ENCODE measurements at places on chromosomes 3 and 15.

DNA sequence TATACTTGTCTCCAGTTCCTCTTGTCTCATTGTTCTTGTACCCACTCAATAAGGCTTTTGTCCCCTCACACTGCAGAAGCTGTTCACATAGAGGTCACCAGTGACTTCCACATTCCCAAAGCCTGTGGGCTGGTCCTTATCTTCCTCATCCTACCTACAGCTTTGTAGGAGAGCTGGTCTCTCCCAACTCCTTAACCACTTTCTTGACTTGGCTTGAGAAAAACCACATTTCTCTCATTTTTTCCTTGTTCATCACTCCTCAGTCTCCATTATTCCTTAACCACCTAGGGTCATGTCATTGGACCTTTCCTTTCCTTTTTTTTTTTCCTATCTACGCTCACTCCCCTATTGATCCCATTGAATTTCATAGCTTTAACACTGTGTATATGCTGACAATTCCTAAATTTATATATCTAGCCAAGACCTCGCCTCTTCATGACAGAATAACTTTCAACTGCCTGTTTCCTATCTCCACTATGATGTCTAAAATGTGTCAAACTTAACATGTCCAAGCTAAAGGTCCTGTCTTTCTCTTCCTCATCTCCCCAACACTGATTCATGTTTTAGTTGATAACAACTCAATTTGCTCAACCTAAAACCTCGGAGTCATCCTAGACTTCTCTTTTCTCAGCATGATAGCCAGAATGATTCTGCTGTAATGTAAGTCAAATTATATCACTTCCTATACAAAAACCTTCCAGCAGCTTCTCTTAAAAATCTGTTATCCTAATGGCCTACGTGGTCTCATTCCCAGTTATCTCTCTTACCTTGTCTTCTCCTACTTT lies 49.5 kb downstream of the CEP63 start:
- no peak for DNase-seq

DNA sequence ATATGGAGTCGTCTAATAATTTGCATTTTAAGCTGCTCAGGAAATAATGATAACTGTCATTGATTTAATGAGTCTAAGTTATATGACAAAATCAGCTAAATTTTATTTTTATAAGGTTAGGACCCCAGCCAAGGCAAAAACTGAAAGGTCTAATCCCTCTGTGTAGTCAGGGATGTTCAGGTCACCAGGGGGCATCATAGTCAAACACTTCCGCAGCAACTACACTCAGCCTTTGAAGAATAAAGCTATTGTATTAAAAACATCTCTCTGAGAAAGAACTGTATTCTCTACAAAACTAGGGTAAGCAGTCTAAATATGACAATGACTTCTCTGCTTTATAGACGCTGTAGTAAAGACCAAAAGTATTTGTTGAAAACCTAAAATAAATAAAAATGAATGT lies 15.0 kb downstream of the INTS14 start:
- no peak for DNase-seq

- no peak for DNase-seq
Measured at GRCh38 chr3:66404903-66405700, 95.7 kb downstream of the LRIG1 start.

DNA sequence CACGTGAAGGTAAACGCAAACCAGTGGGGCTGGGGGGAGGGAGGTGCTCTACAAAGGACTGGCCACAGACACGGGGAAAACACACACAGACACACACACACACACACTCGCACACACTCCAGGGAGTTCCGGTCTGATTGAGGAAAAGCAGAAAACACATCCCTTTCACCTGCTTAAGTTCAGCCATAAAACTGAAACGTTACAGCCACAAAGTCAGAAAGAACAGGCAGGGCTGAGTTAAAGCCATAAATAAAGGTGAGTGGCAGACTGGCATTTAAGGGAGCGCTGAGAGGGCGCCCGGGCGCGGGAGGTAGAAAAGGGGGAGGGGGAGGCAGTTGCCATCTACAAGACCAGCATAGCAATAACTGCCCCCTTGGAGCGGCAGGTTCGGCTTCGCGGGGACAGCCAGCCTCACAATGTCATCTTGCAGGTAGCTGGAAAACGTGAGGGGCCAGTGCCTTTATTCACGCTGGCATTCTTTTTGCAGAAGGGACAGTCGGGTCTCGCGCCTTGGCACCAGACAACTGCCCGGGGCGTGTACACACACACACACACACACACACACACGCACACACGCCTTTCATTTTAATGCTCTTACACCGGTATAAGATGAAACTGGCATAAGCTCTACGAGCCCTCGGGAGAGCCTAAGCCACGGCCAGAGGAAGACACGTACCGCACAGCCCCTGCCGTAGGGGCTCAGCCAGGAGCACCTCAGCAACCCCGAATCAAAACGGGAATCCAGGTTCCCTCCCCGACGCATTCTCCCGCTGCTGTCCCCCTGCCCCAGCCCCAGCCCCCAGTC lies 866 bp downstream of the TNIK start:
- DNase-seq = no peak

DNA sequence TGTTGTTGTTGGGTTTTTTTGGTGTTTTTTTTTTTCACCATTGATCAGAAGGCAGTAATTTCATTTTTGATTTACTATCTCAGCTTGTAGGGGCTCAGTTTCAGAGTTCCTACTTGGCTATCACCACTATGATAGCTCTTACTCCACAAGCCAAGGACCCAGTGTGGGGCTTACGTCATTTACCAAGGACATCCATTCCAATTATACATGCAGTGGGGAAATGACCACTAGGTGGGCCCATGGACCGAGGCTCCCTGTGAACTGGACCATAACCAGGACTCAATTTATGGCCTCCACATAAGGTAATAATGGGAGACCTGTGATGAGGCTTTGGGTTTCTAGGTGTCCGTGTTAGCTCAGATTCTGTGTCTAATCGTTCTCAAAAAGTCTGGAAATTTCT lies 67.5 kb upstream of the CACNA1D start:
- no peak for DNase-seq

DNA sequence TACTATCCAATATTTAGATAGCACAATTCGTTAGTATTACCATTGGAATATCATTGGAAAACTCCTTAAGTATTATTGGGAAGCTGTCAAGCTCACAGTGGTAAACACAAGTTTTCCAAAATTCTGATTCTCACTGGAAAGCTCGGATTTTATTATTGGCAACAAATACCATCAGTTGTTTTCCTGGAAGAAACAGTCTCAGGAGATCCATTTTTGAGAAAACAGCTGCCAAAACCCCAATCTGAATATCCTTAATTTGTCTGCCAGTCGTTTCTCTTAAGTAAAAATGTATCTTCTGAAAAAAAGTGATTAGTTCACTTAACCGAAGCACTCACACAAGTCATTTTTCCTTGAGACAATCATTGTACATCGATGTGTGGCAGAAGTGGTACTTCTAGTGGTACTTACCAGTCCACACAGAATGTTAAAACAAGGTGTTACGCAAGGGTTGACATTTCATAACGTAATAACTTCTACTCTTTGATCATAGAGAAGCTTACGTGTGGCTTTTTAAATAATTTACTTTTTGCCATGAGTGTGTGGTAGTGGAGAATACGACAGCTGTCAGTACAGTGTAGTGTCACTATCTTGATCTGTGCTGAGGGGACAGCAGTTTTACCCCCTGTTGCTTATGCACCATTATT lies 74.9 kb downstream of the FAM43A start:
- no peak for DNase-seq

All from H4 (cell line).